ENCODE measurements at places on chromosomes 7 and 10. TPM values are rescaled to one million over a fixed set of nuclear protein-coding genes. Genes with fewer than 3 reads are reported as not detected.

Gene FAM25G
- not detected for total RNA-seq

Gene CDNF
- total RNA-seq, result 18.3 TPM

Gene MUC12
- total RNA-seq, result 1.4 TPM

Gene CCDC6
- 31.9 TPM for total RNA-seq

Gene UBE2H
- 122 TPM for total RNA-seq

Gene MPP7
- total RNA-seq, result 10.7 TPM

Gene DLX5
- total RNA-seq, result not detected

Gene DOCK1
- total RNA-seq, result 4.5 TPM

Gene CACNA2D1
- 102 TPM for total RNA-seq

Gene BMI1
- 53.3 TPM for total RNA-seq

Gene GTPBP4
- 51.5 TPM for total RNA-seq

Gene NACAD
- total RNA-seq, result 0.83 TPM

Gene FGFBP3
- total RNA-seq, result not detected

Gene GNAT3
- not detected for total RNA-seq

DNA sequence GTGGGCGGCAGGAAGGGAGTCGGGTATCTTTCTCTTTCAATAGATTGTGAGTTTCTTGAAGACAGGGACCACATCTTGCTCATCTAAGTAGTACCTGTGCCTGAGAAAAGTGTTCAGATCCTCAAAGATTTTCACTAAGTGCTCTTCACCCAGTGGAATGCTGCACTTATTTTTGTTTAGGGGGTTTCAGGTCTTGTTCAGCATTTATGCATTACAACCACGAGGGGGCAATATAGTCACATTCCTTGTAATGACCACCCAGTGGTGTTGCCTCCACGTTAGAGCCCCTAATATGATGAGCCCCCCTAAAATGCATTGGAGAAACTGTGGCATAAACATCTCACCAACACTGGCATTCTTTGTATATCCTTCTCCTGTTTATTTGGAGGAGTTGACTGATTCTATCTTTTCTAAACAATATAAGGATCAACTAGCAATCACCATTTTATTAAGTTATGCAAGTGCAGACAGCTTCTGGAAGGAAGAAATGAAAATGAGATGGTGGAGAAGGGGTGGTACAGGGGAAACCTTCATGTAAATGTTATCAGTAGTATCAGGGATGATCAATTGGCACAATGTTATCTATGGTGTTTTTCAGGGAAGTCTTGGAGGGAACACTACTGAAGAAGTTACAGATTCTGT, 3.1 kb upstream of the PAPSS2 start:
- no peak for DNase-seq

GRCh38 chr10:52644373-52645186, 128.0 kb downstream of the MBL2 start:
- DNase-seq, result no peak

GRCh38 chr10:122343936-122344335, 30.6 kb upstream of the PLEKHA1 start:
- no peak for DNase-seq

- no peak for DNase-seq
These were observed 140.3 kb downstream of the GPR85 start for GRCh38 chr7:112946350-112946749.

GRCh38 chr10:93464776-93465388, 17.3 kb downstream of the MYOF start:
- no peak for DNase-seq

GRCh38 chr10:59325116-59325515, 37.2 kb downstream of the FAM13C start:
- DNase-seq, result no peak

- no peak for DNase-seq
These were observed 59.6 kb upstream of the LYZL1 start for GRCh38 chr10:29229258-29229705.

DNA sequence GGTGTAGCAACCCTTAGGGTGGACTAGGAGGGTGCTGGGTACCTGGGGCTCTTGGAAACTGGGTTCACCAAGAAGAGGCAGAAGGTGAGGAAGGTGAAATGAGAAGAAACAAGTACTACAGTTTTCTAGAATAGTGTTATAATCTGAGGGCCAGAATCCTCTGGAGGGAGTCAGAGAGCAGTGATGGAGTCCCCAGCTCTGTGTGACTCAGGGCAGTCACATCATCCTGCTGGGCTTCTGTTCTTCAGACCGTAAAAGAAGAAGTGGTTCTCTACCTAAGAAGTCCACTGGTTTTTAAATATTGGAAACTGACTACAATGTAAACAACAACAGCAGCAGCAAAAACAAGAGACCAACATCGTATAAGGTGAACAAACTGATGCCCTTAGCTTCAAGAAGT, 197.3 kb downstream of the PRPF18 start:
- DNase-seq, result no peak

DNA sequence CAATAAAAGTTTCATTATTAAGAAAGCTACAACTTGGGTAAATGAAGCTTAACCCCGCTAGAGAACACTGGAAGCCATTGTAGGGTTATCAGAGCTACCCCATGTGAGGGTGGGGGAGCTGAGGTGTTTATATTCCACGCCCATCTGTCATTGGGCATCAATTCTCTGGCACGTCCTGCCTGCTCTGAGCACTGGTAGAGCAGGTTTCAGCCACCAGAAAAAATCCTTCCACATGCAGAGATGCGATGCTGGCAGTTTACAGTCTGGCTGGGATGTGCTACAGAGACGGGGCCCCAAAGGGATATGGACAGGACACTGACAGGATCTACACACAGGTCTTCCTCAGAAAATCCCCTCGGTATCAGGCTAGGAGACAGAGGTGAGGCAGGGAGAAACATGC, 15.9 kb upstream of the RAPGEF5 start:
- no peak for DNase-seq

- DNase-seq, result no peak
These were observed 254.2 kb upstream of the AOAH start for GRCh38 chr7:36978461-36978860.

DNA sequence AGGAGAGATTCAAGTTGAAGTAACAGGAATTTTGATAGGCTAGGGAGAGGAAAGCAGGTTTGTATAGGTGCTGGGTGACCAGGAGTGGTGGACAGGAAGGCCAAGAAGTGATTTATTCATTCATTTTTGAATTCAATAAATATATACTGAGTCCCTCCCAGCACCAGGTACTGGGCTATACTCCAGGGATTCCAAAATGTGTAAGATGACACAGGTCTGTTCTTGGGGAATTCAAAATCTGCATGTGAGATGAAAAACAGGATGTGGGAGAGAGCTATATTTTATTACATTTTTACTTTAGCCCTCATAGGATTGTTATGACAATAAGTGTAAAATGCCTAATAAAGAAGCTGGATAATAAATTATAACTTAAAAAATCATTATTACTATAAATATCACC, 134.9 kb downstream of the ANK3 start:
- no peak for DNase-seq

DNA sequence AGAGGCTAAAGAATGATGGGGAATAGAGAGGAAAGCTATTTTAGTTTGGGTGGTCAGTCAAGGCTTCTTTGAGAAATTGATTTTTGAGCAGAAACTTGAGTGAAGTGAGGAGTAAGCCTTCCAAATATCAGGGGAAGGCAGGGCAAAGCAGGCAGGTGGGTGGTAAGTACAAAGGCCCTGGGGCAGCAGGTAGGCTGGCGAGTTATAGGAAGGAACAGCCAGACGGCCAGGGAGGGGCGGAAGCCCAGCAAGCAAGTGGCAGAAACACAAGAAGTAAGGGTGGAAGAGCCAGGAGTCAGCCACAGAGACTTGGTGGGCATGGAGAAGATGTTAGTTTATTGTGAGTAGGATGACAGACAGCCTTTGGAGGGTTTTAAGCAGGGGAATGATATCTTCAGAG, 34.9 kb downstream of the VWA2 start:
- DNase-seq, result no peak

GRCh38 chr7:85205754-85206153, 18.9 kb upstream of the SEMA3D start:
- no peak for DNase-seq

GRCh38 chr10:98474628-98475027, 27.9 kb upstream of the HPS1 start:
- DNase-seq, result no peak

GRCh38 chr10:36110097-36110496, 468.0 kb upstream of the FZD8 start:
- no peak for DNase-seq

DNA sequence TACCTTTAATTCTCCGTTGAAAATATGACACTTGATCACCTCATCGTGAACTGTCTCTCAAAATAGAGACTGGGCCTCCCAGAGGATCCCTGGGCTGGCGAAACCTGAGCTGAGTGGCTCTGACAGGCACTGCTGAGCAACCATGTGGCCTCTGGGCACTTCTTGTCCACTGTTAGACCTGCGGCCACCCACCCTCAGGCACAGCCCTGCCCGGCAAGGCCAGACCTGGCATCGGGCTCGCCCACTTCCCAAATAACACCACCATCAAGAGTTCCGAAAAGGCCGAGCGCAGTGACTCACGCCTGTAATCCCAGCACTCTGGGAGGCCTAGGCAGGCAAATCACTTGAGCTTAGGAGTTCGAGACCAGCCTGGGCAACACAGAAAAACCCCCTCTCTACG, 82.5 kb downstream of the COBL start:
- peak; percentile 98 for DNase-seq

- no peak for DNase-seq
These were observed 3.8 kb downstream of the TRPV6 start for GRCh38 chr7:142881586-142882337.

DNA sequence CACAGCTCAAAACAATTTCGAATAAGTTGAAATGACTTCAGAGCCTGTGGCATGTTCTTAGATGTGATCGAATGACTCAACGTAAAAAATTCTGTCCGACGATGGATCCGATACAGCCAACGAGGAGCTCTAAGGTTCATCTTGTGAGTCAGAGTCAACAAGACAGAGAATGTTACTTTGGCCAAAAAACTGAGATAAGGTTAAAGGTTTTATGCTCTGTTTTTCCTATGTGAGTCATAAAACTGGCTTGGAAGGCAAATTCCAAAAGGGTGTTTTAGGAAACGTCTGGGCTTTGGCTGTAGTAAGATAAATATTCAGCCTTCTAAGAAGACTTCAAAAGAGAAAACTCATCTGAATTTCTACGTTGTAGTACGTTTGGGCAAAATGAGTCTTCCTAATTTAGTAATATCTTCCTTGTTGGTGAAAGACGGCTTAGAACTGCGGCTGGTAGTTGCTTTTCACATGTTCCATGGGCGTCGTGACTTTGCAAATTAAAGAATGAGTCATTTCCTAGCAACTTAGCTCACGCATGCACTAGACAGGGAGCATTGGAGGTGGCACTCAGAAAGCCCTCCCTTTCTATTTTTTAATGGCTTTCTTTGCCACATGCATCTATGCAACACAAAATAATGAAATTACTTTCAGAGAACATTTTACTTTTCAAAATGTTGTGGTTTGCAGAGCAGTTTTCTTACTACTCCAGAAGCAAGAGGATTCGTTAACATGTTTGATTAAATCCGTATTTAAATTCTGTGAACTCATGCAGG, 28.2 kb downstream of the PFKP start:
- DNase-seq, result no peak

DNA sequence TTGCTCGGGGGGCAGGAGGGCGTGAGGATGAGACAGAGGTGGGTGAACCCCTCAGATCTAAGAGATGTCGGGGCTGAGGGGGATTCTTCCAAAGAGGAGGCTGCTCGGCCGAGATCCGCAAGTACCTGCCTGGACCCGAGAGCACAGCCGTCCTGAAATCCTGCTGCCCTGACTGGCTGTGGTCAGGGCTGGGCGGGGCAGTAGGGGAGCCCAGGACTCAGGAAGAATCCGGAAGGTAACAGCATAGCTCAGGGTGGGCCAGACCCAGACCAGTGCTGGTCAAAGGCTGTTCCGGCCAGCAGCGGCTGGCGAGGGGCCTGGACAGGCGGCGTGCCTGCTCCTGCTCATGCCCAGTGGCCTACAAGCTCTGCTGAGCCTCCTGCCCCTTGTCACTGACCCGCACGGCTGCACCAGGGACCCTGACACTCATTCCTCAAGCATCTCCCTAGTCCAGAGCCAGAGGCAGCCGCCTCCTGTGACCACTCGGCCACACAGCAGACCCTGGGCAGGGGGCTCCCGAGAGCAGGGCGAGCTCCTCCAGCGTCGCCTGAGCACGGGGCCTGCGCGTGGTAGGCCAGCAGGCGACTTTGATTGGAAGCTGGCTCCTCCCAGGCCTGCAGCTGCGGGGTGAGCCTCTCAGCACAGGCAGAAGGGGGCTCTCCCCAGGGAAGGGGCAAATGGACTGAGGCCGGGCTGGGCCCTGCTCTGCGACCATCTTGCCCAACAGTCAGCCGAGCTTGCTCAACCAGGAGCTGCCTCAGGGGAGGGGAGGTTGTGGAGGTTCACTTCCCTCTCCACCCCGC, 3.1 kb upstream of the ADAP1 start:
- DNase-seq, result no peak

DNA sequence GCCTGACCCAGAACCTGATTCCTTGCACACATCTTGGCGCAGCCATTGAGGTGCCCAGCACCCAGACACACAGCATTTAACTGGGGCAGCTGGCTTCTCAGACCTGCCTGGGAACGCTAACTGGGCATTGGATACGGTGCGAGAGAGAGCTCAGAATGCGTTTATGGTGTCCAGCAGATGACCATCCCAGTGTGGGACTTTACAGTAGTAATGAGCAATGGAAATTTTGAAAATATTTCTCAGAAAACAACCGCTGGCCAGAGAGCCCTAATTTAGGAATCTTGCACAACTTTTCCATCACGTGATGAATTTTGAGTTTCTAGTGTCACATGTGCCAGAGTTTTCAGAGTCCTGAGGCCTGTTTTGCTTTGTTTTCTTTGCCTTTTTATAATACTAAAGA, 78.2 kb upstream of the SEC61G start:
- DNase-seq, result no peak

- DNase-seq, result no peak
These were observed 896 bp upstream of the GNG11 start for GRCh38 chr7:93920496-93921182.

DNA sequence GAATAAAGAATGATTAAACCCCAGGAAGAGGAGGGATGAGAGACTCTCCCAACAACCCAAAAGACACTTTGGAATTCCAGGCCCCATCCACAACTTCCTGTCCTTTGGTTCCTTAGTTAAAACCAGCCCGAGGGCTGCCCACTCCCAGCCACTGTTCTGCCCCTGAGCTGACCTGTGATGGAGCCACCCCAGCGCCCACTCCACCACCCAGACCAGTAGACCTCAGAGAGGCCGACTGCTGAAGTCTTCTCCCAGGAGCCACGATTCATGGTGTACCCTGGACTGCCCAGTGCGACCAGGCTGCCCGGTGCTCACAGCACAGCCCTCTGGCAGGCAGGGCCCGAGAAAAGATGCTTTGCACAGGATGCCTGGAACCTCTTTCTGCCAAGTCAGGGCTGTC, 6.7 kb downstream of the VSTM4 start:
- no peak for DNase-seq
